ENCODE measurements at places on chromosomes 2 and 18.
A peak's percentile ranks its signal among the peaks of the same experiment; 100 is the strongest.

DNA sequence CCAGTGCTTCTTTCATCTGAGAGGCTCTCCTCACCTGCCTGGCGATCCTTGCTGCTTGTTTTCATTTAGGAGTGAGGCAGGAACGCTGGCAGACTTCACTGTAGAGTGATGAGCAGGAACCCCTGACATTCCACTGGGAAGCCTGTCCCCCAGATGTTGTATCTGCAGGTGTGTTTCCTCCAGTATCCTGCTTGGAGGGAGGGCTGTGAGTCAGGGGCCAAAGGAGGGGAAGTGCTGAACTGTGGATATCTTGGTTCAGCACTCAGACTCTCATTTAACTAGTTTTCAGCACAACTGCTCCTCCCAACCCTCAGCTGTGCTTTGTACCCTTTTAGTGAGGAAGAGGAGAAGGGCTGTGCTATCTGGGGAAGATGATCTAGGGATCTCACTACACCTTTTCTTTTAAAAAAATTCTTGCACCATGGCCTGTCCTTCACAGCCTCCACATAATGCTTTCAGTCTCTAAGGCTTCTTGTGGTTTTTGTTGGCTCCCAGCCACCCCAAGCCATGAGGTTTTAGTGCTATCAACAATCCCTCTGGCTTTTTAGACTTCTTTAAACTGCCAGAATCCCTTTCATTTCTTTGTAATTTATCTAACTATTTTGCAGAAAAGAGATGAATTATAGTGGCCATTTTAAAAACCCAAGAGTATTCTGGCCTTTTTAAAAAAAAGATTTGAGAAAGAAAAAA lies 11.2 kb downstream of the ANKAR start:
- DNase-seq: no peak

DNA sequence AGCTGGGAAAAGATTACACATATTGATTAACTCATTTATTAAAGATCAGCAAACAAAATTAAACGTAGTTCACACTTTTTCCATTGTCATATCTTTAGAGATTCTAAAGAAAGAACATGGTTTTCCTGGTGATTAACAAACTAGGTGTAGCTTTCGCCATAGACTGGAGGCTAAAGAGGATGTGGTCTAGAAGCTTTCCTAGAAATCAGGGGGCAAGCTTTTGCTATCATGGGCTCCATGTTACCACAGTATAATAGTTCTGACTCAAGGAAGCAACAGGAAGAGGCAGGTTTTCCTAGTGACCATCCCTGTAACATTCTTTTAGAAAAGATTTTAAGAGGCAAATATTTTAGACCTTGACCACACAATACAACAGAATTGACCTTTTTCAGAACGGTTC lies 232.7 kb downstream of the METTL4 start:
- no peak for DNase-seq

DNA sequence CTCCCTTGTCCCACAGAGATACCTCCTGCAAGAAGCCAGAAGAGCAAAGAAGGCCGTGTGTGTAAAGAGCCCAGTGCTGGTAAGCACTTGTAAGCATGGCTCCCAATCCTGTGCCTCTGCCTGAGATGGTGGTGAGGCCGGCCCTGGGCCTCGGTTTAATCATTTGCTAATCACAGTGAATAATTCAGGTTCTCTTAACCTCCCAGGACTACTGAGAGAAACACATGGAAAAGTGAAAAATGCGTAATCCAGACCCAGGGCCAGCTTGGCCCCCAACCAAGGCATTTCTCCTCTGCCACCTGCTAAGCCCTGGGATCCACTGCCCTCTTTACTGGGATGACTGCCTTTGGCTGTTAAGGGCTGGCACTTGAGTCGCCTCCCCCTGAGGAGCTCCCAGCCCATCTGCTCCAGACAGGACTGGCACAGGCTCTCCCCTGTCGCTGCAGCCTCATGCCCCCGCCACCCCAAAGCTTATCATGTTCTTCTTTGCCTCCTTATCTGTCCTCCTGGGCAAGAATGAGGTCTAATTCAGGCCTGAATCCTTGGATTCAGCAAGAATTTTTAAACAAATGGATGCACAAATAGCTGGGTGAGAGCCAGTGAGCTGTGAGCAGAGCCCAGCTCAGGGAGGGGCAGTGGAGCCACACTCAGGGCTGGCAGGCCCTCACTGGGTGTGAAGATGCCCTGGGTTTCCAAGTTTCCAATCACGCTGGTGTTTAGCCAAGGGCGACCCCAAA lies 193.9 kb upstream of the HS6ST1 start:
- peak; percentile 45 for DNase-seq

DNA sequence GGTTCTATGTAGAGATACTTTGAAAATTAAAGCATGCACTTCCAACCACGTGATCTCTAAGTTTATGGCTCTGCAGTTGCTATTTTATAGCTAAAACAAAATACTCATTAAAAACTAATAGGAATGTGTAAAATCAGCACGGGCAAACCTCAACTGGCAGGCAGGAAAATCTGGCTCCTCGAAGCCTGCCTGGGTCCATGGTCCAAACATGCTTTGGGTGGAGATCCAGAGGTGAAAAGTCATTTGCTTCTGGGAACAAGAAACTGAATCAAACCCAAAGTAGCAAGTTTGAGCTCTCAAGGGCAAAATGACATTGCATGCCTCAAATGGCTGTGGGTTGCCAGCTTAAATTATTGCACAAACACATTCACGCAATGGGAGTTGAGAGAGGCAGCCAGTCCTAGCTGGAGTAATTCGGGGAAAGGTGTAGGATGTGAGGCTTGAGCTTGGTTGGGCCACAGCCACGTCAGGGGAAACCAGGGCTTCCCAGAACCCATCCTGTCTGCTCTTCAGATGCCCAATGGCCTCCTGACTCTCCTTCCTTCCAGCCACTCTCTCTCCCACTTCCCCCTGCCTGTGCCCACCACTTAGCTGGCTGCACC lies 75.2 kb upstream of the LCLAT1 start:
- DNase-seq: no peak

- no peak for DNase-seq
These were observed 41.0 kb downstream of the SH3BP4 start for GRCh38 chr2:234992624-234993349.

DNA sequence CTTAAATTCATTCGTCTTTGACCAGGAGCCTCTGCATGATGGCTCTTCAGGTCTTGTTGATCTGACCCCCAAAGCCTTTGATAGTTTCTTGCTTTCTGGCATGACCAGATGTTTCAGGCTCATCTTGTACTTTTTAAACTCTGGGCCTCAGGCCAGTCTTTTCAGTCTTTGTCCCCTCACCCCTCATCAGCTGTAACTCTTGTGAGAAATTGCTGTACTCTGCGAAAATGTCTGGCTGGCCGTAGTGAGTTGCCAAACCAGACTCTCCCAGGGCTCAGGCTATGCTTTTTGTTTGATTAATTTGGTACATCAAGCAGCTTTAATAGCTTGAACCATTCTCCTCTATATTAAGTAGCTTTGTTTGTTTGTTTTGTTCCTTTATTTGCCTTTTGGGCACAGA lies 75.9 kb downstream of the BABAM2 start:
- no peak for DNase-seq

GRCh38 chr2:54988612-54989011 lies 61.6 kb downstream of the RTN4 start:
- no peak for DNase-seq

DNA sequence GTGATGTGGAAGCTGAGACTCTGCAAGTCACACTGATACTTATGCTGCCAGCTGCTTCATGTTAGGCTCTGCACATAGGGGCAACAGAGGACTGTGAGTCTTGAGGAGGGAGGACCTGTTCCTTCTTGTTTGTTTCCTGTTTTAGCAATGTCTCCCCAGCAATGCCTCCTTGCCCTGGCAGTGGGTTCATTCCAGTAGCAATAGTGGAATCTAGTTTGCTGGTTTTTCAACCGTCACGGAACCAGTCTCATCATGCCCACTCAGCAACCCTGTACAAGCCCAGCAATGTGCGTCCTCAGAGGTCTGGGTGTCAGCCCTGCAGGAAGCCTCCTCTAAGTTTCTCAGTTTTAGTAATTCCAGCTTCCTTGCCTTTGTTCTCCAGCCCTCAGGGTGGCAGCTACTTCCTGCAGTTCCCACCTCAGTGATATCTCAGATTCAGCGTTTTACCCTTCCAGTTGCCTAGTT lies 20.5 kb upstream of the ITGB6 start:
- no peak for DNase-seq

- DNase-seq: no peak
These were observed 107.7 kb upstream of the RAB27B start for GRCh38 chr18:54720620-54721019.

GRCh38 chr2:231549446-231550239 lies 19.4 kb upstream of the NMUR1 start:
- no peak for DNase-seq

GRCh38 chr2:186984966-186985365 lies 136.0 kb upstream of the ZSWIM2 start:
- no peak for DNase-seq

- DNase-seq: no peak
These were observed 6.1 kb downstream of the ERFE start for GRCh38 chr2:238164906-238165287.

DNA sequence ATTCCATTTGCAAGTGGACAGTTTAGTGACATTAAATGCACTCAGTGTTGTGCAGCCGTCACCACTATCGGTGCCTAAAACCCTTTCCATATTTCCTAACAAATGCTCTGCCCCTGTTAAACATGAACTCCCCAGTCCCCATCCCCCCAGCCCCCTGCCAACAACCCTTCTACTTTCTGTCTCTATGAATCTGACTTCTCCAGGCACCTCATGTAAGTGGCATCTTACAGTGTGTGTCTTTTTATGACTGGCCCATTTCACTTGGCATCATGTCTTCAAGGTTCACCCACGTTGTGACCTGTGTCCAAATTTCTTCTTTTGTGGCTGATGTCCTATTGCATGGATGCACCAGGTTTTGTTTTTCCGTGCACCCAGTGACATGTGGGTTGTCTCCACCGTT lies 140.9 kb upstream of the GPC1 start:
- DNase-seq: no peak

- no peak for DNase-seq
These were observed 91.3 kb downstream of the ZNF804A start for GRCh38 chr2:184689638-184690037.

DNA sequence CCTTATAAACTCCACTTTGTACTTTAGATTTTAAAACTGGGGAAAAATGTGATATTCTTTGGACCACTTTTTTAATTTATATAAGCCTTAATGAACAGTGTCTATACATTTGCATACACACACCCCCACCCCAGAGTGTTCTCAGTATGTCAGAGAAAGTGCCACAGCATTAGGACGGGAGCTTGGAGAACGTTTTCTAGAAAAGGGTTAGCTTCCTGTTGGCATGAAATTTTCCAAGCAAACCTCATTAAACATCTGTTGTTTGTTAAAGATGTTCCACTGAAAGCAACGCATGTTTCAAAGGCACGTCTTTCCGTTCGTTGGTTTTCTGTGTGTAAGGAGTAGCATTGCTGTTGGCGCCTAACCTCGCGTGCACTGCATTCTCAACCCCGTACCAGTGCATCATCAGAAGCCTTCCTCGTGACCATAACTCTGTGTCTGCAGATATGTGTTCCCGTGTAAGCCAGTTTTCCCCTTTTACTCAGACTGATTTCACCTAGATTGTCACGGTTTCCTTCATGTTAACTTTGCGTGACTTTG lies 228.5 kb downstream of the ALPK2 start:
- DNase-seq: no peak

DNA sequence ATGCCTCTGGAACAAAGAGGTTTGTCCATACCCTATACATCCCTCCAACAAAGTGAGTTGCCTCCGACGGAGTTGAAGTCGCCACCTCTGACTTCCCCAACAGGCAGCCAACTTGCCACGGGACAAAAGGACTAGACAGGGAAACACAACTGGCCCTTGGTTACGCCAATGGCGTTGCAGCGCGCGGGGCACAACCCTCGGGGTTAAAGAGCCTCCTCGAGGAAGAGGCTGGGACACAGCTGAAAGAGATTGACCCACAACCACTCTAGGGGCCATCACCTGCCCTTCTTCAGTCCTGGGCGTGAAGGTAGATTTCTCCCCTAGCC lies 545 bp downstream of the GTF3C2 start:
- DNase-seq: no peak

- no peak for DNase-seq
These were observed 493.2 kb downstream of the ZEB2 start for GRCh38 chr2:144026753-144027152.

GRCh38 chr2:209519906-209520305 lies 96.1 kb downstream of the MAP2 start:
- no peak for DNase-seq

- no peak for DNase-seq
These were observed 108.0 kb upstream of the HAAO start for GRCh38 chr2:42900289-42900891.

- no peak for DNase-seq
These were observed 107.6 kb downstream of the SMIM21 start for GRCh38 chr18:75319905-75320304.

DNA sequence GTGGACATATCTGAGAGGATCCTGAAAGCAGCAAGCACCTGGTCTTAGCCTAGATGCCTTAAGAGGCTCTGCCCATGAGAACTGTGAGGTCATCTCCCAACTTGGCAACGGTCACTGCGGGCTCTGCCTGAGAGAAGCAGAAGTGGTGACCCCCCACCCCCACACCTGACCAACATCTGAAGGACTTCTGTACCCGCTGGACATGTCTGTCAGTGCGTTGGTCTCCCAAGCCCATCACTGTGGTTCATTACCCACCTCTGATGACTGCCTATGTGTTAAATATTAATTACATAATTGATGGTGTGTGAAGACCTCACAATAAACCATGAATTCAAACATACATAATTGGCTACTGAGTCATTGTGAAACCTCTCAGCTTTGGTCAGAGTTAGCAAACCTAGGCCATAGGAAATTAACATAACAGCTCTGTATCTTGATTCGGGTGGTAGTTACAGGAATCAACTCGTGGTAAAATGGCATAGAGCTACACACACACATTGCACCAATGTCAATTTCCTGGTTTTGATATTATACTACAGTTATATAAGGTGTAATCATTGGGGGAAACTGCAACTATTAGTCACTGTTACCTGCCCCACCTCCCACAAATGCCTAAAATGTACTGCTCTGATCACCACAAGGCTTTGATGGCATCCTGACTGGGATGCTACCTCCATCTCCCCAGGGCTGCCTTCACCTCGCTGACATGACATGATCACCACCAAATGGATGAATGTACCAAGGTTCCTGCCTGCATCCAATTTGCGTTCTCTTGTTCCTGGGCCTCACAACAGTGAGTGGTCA lies 4.3 kb upstream of the GALNT1 start:
- DNase-seq: no peak

GRCh38 chr2:25387876-25388449 lies 46.2 kb upstream of the DNMT3A start:
- DNase-seq: no peak

DNA sequence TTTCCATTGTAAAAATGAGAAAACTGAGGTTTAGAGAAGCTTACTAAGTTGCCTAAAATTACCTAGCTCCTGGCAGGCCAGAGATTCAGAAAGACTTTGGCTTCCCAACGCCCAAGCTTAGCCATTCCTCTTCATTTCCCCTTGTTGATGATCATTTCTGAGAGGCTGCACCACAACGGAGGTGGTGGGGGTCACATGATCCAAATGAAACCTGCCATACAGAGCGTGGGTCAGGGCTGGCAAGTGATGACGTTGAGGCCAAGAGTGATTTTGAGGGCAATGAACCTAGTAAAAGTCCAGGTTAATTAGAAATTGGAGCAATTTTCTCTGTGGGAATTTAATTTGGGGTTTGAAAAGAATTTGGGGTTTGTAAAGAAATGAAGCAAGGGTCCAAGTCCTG lies 109.9 kb downstream of the TMEM182 start:
- DNase-seq: no peak

GRCh38 chr2:120770176-120770575 lies 34.5 kb downstream of the GLI2 start:
- DNase-seq: no peak

GRCh38 chr2:102480285-102481195 lies 7.5 kb downstream of the SLC9A4 start:
- DNase-seq: no peak

GRCh38 chr2:154507186-154507585 lies 191.3 kb upstream of the KCNJ3 start:
- no peak for DNase-seq

All from right forelimb (tissue), 1 donor.